ENCODE measurements at places on chromosomes 7 and 10. TPM values are rescaled to one million over a fixed set of nuclear protein-coding genes. Genes with fewer than 3 reads are reported as not detected.

- peak overlapping the region; percentile 83 for H3K27ac ChIP-seq
- peaks cover 23% of the 10 kb centered on the region for H3K36me3 ChIP-seq
- H3K4me1 ChIP-seq = peaks cover 67% of the 10 kb centered on the region
- H3K27me3 ChIP-seq = no peaks in the 10 kb centered on the region
- H3K4me3 ChIP-seq = no peak overlapping the region
- DNase-seq = no peak
These were observed 158.0 kb upstream of the KLF6 start for GRCh38 chr10:3942937-3943489.

GRCh38 chr7:90483251-90483650 lies 13.8 kb downstream of the PTTG1IP2 start:
- no peak for DNase-seq
- H3K4me3 ChIP-seq = no peak overlapping the region
- no peaks in the 10 kb centered on the region for H3K4me1 ChIP-seq
- no peak overlapping the region for H3K27ac ChIP-seq

- no peaks in the 10 kb centered on the region for H3K4me1 ChIP-seq
- H3K27ac ChIP-seq = no peak overlapping the region
- no peak overlapping the region for H3K4me3 ChIP-seq
- peaks cover 5% of the 10 kb centered on the region for H3K27me3 ChIP-seq
- no peak for DNase-seq
These were observed 96.8 kb downstream of the RAB18 start for GRCh38 chr10:27600930-27601329.

DNA sequence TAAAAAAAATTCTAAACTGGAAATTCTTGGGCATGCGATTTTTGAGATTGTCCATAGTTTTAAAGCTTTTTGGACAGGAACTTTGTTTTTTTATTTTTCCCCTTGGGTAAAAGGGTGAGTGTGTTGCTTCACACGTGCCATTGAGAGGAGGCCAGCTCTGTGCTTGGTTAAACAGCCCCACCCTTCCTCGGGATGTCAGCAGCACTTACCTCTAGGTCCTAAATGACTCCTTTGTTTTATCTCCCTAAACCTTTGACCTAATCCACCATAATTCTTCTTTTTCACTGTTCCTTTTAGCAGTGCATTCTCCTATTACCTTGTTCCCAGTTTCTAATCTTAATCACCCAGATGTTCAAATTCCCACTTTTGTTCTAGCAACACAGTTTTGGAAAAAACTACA lies 83.5 kb downstream of the SEMA3D start:
- DNase-seq = no peak
- no peak overlapping the region for H3K4me3 ChIP-seq
- H3K36me3 ChIP-seq = no peaks in the 10 kb centered on the region
- no peaks in the 10 kb centered on the region for H3K4me1 ChIP-seq
- no peak overlapping the region for H3K27ac ChIP-seq
- no peaks in the 10 kb centered on the region for H3K27me3 ChIP-seq

- no peak overlapping the region for H3K27ac ChIP-seq
- DNase-seq = no peak
- H3K4me1 ChIP-seq = no peaks in the 10 kb centered on the region
- no peaks in the 10 kb centered on the region for H3K36me3 ChIP-seq
These were observed 234.0 kb downstream of the ZMYND11 start for GRCh38 chr10:369221-369683.

DNA sequence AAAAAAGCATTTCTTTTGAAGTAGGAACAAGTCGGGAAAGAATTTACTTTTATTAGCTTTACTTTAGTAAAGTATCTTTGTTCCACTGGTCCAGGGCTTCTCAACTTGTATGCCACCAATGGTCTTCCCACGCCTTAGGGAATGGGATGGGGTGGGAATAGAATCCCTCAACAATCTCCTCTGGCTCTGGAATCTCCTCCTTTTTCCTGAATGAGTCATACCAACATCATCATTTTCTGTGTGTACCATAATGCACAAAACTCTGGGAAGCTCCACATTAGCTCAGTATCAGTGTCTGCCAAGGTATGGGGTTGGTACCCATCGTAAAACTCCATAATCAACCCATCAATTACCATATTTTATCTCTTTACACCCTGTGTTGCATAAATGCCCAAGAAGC lies 159.4 kb upstream of the BMPER start:
- no peaks in the 10 kb centered on the region for H3K36me3 ChIP-seq
- H3K4me3 ChIP-seq = no peak overlapping the region
- no peaks in the 10 kb centered on the region for H3K4me1 ChIP-seq
- no peak for DNase-seq
- H3K27ac ChIP-seq = no peak overlapping the region

DNA sequence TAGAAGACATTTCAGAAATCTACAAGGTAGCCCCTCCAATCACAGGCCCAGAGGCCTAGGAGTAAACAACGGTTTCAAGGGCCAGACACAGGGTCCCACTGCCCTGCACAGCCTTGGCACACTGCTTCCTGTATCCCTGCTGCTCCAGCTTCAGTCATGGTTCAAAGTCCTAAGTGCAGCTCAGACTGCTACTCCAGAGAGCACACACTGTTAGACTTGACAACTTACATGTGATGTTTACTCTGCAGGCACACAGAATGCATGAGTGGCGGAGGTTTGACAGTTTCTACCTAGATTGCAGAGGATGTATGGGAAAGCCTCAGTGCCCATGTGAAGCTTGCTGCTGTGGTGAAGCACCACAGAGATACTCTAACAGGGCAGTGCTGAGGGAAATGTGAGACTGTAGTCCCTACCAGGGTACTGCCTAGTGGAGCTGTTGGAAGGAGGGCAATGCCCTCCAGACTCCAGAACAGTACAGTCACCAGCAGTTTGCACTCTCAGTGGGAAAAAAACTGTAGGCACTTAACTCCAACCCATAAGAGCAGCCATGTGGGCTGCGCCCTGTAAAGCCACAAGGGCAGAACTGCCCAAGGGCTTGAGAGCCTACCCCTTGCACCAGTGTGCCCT lies 270.0 kb downstream of the ZWINT start:
- no peaks in the 10 kb centered on the region for H3K36me3 ChIP-seq
- no peak overlapping the region for H3K27ac ChIP-seq
- H3K27me3 ChIP-seq = no peaks in the 10 kb centered on the region
- no peak overlapping the region for H3K4me3 ChIP-seq
- no peak for DNase-seq

DNA sequence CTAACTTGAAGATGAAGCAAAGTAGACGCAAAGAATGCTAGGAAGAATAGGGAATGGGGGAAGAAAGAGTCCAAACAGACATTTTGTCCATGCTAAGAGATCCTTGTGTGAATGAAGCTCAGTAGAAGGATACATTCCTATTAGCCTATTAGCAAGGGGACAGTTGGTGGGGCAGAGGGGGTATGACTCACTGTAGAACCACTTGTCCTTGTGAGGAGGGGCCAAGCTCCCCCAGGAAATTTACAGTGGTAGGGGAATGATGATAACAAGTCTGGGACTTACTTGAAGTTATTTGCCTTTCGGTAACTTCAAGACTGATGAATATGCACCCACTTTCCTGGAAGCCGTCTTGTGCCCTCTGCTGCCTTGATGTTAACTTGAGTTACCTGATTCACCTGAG lies 17.2 kb upstream of the SYPL1 start:
- no peak overlapping the region for H3K4me3 ChIP-seq
- peaks cover 20% of the 10 kb centered on the region for H3K27me3 ChIP-seq
- H3K4me1 ChIP-seq = peaks cover 7% of the 10 kb centered on the region
- DNase-seq = no peak
- no peaks in the 10 kb centered on the region for H3K36me3 ChIP-seq
- no peak overlapping the region for H3K27ac ChIP-seq

- H3K36me3 ChIP-seq = no peaks in the 10 kb centered on the region
- H3K27ac ChIP-seq = no peak overlapping the region
- H3K4me3 ChIP-seq = no peak overlapping the region
- H3K4me1 ChIP-seq = no peaks in the 10 kb centered on the region
These were observed 64.4 kb upstream of the CFAP46 start for GRCh38 chr10:133006806-133007205.

GRCh38 chr10:43683451-43684291 lies 35.0 kb upstream of the ZNF32 start:
- H3K4me1 ChIP-seq = no peaks in the 10 kb centered on the region
- no peak overlapping the region for H3K27ac ChIP-seq
- no peak overlapping the region for H3K4me3 ChIP-seq
- peaks cover 24% of the 10 kb centered on the region for H3K27me3 ChIP-seq

GRCh38 chr10:24674892-24675632 lies 48.6 kb downstream of the ARHGAP21 start:
- DNase-seq = no peak
- no peak overlapping the region for H3K27ac ChIP-seq
- no peak overlapping the region for H3K4me3 ChIP-seq
- no peaks in the 10 kb centered on the region for H3K27me3 ChIP-seq
- no peaks in the 10 kb centered on the region for H3K4me1 ChIP-seq
- H3K36me3 ChIP-seq = no peaks in the 10 kb centered on the region

DNA sequence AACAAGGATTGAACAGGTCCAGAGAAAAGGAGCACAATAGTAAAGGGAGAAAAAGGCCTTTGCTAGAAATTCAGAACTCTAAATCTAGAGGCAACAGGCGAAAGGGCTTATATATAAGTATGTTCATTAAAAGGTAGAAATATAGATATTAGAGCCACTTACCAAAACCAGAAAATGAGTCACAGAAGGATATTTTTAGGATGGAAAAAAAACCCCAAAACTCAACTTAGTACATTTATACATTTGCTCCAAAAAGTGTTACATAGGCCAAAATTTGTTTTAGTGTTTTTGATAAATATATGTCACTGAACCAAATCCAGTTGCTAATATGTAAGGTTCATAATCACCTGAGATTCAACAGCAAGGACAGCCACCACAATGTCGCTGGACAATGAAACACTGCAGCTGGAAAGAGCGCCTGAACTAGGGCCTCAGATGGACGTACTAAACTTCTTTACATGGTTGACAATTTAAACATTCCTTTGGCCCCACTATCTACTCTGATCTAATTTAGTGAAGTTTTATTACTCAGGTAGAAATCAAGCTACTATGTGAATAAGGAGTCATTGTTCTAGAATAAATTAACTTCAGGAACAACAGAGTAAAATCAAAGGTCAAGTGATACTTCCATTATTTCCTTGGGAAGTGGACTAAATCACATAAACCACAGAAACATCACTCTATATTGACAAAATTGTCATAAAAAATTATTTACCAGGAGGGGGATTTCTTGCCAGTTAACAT lies 10.9 kb downstream of the FAM3C start:
- H3K27me3 ChIP-seq = no peaks in the 10 kb centered on the region
- no peak for DNase-seq
- peaks cover 38% of the 10 kb centered on the region for H3K4me1 ChIP-seq
- no peak overlapping the region for H3K4me3 ChIP-seq
- no peak overlapping the region for H3K27ac ChIP-seq

DNA sequence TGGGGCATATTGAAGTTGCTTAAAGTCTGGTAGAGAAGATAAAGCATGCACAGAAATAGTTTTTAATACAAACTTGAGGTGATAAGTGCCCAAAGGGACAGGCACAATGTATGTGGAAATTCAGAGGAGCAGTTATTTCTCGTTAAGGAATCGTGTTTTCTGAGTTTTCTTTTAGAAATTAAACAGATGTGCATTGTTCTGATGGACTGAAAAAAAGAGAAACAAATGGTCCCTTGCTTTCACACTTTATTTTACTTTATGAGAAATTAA lies 45.6 kb downstream of the CNNM2 start:
- no peak for DNase-seq
- no peaks in the 10 kb centered on the region for H3K36me3 ChIP-seq
- H3K27me3 ChIP-seq = no peaks in the 10 kb centered on the region
- no peak overlapping the region for H3K27ac ChIP-seq
- no peaks in the 10 kb centered on the region for H3K4me1 ChIP-seq

GRCh38 chr7:24967696-24968095 lies 12.3 kb downstream of the OSBPL3 start:
- peak overlapping the region; percentile 4 for H3K27ac ChIP-seq
- no peak for DNase-seq
- H3K4me1 ChIP-seq = peaks cover 82% of the 10 kb centered on the region

- DNase-seq = no peak
- no peak overlapping the region for H3K27ac ChIP-seq
- H3K4me1 ChIP-seq = peaks cover 3% of the 10 kb centered on the region
- peaks cover 4% of the 10 kb centered on the region for H3K27me3 ChIP-seq
These were observed 11.1 kb upstream of the PPP2R2D start for GRCh38 chr10:131889755-131890154.

HMX3 gene
- total RNA-seq = not detected

INHBA gene
- not detected for total RNA-seq

LDB1 gene
- total RNA-seq = 83.6 TPM

MINDY4 gene
- 1.5 TPM for total RNA-seq

ACTL6B gene
- total RNA-seq = not detected

SLC16A12 gene
- total RNA-seq = not detected

OLAH gene
- total RNA-seq = 0.37 TPM

AKR1E2 gene
- 6.5 TPM for total RNA-seq

ANKRD22 gene
- not detected for total RNA-seq

TSPAN13 gene
- total RNA-seq = 0.81 TPM

EPO gene
- not detected for total RNA-seq

SNX13 gene
- total RNA-seq = 24.5 TPM
